Activated naive CD4-positive, alpha-beta T cell treated with anti-CD3 and anti-CD28 coated beads for 36 hours (primary cell): ENCODE measurements at places on chromosomes 1 and 21. TPM values are rescaled to one million over a fixed set of nuclear protein-coding genes. Genes with fewer than 3 reads are reported as not detected.
A peak's percentile ranks its signal among the peaks of the same experiment; 100 is the strongest.

DNA sequence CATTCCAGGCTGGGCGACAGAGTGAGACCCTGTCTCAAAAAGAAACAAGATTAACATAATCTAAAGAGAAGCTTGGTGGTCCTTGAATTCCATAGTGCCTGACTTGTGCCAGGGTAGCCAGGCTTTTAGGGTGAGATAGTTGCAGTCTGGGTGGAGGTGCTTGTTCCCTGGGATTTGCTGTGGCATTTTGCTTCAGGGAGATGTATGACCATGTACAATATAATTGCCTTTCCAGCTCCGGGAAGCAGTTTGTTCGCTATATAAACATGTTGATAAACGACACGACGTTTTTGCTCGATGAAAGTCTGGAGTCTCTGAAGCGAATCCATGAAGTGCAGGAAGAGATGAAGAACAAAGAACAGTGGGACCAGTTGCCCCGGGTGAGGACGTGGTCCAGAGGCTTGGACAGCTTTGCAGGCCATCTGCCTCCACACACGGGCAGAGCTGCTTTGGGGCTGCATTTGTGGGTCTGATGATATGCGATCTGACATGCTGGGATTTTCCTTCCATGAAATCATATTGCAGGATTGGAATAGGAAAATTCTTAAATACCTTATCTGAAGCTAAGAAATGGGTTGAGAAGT, 49.4 kb upstream of the KIF1B start:
- no peak for DNase-seq

DNA sequence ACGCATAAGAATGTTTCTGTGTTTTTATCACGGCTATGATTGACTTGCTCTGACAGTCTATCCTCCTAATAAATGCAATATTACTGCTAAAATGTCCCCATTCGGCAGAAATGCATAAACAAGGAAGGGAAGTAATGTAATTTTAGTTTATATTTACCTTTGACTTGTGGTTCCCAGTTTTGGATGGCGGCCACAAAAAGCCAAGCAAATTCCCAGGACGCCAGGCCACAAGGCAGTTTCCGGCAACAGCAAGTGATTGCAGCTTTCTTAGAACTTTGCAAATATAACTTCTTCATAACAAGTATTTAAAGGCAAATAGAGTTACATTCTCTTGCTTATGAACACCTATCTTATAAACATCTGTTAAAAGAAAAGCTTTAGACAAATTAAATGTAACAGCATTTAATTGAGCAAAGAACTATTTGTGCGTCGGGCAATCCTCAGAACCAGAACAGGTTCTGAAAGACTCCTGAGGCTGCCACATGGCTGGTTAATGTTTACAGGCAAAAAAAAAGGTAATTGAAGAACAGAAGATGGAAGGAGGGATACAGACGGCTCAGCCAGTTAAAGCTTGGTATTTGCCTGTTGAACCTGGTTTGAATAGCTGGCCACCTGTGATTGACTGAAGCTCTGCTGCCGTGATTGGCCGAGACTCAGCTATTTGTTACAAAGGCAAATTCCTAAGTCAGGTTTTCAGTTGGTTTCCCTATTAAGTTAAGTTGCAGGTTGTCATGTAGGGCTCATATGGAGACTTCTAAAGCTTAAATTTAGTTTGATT, 80.8 kb downstream of the C21orf91 start:
- no peak for DNase-seq

The PERM1 gene
- total RNA-seq, result not detected

- DNase-seq, result no peak
Measured at GRCh38 chr1:10606064-10606463, 131.3 kb downstream of the PEX14 start.

GRCh38 chr1:224456637-224456953, 22.0 kb upstream of the WDR26 start:
- DNase-seq, result no peak

The LRRC53 gene
- not detected for total RNA-seq

GRCh38 chr21:36741506-36741905, 42.6 kb downstream of the SIM2 start:
- DNase-seq, result no peak

- no peak for DNase-seq
Measured at GRCh38 chr1:18861082-18861481, 1.6 kb upstream of the TAS1R2 start.

GRCh38 chr1:182087719-182088350, 26.3 kb upstream of the ZNF648 start:
- DNase-seq, result peak; percentile 20

The FMN2 gene
- not detected for total RNA-seq

The APCS gene
- not detected for total RNA-seq

DNA sequence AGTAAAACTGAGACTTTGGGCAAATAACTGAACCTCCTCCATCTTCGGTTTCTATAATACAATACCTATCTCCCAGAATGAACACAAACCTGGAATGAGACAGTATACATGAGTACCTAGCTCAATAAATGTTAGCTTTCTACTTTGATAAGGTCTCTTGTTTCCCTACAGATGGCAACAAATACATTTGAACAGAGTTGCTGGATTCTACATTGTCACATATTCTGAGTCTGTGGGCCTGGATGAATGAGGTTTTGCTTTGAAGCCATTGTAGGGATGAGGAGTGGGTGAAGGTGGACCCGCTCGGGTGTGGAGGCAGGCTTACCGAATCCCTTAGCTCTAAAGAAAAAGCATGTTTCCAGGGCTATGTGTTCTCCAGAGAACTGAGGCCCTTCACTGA, 13.9 kb upstream of the FYB2 start:
- no peak for DNase-seq

The SPRR4 gene
- total RNA-seq, result not detected

DNA sequence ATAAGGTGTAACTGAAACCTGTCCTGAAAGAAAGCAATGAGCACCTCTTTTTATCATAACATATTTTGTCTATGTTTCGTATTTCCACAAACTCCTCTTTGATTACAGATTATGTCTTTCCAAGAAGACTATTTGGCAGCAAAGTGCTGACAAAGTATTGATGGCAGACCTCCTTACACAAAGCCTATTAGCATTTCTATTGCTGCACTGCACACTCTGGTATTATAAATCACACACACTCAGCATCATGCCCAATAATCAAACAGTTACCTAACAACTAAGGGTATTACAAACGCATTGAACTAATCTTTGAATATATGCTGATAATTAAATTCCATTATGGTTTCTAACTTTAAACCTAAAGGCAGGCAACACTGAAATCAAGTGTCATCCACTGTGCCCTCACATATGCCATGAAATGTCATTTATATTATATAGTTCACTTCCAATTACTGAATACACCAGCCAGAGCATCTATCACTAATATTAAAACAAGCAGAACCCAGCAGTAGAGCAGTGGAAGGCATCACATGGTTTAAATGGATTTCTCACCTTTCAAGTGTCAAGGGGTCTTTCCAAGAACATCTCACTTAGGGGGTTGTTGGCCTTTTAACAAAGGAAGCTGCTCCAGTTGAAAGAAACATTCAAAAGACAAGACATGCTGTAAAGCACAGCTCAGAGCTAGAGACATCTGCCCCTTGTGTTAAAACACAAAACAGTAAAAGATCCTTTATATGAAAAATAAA, 239.1 kb downstream of the RERE start:
- DNase-seq, result no peak

DNA sequence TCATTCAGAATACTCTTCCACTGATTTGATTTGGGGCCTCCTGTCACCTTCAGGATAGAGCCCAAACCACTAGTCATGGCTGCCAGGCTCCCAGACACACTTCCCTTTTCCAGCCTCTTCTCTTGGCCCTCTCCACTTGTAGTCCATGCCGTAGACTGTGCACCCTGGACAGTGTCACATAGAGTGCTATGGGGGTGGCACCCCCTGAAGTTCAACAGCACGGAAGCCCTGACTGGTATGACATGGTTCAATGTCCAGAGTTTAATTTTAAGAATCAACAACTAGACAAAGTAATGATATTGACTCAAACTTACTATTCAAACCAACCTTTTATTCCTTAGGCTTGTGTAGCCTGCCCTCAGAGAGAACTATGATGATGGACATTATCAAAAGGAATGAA, 22.3 kb downstream of the FMO2 start:
- DNase-seq, result no peak

The FCGR1A gene
- not detected for total RNA-seq
